ENCODE measurements at places on chromosomes 16 and 17.
A peak's percentile ranks its signal among the peaks of the same experiment; 100 is the strongest.

- no peak for DNase-seq
These were observed 235.3 kb downstream of the SEC14L1 start for GRCh38 chr17:77375917-77376651.

DNA sequence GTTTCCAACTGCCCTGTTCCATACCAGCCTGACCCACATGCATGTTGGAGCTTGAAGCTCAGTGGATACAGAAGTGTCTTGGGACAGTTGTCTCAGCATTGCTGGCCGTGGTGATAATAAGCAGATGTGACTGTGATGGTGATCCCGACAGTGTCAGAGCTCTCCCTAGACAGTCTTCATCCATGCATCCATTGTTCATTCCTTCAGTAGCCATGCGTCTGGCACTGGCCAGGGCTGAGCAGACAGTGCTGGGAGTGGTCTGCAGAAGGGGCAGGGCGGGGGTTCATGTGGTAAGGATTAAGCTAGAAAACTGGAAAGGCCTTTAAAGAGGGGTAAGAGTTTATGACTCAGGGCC, 68.1 kb downstream of the GNAO1 start:
- DNase-seq, result no peak

GRCh38 chr17:58632324-58633314, 59.2 kb downstream of the TEX14 start:
- DNase-seq, result no peak

DNA sequence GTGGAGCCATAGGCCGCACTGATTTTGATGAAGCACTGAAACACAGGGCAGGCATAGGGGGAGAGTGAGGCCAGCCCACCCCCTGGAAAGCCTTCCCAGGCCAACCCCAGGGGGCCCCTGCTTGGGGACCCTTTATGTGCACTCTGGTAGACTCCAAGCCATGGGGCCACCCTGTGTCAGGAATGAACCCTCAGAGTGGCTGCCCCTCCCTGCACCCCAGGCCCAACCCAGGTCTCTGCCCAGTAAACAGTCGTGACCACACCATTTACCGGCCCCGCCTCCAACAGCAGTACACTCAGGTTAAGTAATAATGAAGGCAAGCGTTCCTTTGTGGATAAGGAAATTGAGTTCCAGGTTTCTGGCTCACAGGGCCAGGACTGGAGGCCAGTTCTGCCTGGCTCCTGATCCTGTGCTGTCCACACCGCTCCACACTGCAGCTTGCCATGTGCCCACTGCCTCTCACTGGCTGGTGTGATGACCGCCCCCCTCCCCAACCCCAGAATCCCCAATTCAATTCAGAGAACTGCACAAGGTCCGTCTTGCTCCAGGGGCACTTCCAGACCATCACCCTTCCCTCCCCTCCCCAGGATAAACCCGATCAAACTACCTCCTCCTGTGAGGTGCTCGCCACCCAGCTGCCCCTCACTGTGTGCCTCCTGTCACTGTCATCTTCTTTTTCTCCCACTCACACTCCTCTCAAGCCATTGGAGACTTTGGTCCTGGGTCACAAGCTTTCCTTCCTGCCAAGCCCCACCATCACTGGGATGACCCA, 13.6 kb downstream of the PIMREG start:
- no peak for DNase-seq

DNA sequence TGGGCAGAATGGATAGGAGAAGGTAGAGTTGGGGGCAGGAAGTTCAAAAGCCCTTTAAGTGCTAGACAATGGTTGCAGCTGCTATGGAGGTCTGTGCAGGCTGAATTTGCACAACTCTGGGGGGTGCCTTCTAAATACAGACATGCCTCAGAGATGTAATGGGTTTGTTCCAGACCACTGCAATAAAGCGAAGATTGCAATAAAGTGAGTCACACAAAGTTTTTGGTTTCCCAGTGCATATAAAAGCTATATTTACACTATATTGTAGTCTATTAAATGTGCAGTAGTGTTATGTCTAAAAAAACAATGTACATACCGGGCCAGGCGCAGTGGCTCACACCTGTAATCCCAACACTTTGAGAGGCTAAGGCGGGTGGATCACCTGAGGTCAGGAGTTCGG, 60.5 kb upstream of the MYOCD start:
- DNase-seq, result no peak

DNA sequence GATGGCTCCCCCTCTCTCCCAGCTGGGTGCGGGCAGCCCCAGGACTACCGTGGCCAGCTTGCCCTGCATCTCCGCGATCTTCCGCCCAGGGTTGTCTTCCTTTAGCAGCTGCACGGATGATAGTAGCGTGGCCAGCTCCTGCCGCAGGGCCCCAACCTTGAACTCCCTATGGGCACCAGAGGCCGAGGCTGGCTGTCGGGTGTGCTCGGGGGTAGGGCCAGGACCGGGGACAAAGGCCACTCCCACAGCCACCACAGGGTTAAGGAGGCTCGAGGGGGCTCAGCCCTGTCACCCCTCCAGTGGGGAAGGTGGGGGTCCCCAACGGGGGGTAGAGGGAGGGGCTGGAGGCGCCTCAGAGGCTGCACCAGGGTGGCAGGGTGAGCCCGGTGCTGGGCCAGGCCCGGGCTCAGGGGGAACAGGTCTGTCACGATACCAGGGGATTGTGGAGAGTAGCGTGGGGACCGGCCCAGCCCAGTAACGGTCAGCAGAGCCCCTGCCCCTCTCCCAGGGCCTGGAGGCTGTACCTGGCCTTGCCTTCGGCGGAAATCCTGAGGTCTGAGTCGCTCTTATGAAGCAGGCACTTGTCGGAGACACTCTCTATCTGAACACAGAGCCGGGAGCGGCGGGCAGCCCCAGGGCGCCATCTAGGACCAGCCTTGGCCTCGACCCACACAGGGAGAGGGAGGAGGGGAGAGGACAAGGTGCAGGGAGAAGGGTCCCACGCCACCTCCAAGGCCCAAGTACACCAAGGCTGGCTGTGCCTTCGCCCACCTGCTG, 5.2 kb downstream of the PERCC1 start:
- DNase-seq, result no peak

DNA sequence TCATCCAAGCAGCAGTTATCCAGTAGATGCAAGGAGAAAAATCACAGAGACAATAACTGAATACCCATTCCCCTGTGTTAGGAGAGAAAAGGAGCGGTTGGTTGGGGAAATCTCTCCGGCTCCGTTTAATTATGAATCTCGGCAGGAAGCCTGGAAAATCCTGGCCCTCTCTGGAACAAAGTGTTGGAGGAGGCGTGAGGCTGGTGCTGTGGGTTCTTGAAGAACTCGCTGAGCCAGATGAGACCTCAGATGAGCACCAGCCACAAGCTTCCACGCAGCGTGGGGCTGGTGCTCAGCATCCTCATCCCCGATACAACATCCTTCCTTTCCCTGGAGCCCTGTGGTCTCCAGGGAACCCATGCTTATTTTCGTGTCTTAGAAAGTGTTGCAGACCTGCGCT, 39.7 kb downstream of the CACNG4 start:
- no peak for DNase-seq

DNA sequence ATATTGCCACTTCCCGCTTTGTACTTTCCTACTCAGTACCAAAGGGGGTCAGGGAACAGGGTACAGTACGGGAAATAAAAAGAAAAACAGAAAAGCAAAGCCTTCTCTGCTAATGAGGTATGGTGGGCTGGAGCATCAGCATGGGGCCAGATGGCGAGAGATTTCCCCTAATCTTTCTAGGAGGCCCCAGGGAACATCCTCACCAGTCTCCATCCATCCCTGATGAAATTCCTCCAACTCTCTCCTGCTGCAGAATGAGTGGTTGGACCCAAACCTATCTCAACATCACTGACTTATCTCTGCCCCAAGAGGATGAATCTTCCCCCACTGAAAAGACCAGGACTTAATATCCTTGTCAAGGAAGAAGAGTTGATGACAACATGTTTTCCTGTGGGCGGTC, 185.6 kb downstream of the C16orf78 start:
- DNase-seq, result no peak

GRCh38 chr16:877242-878071, 76.9 kb upstream of the GNG13 start:
- no peak for DNase-seq

DNA sequence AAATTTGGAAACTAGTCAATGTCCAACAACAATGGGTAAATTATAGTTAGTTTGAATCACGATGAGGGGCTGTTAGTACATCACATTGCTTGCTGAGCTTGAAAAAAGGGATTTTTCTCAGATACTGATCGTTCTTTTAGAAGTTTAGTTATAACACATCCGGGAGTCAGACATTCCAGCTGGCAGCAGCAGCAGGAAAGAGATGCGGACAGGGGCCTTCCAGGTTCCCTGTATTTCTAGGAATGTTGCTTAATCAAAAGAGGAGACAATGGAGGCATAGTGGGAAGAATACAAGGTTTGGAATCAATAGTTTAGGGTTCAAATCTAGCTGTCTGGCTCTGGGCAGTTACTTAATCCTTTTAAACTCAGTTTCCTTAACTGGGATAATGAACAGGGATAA, 27.8 kb downstream of the CDK5R1 start:
- DNase-seq, result no peak

- no peak for DNase-seq
These were observed 5.8 kb downstream of the TBX4 start for GRCh38 chr17:61458000-61458399.

DNA sequence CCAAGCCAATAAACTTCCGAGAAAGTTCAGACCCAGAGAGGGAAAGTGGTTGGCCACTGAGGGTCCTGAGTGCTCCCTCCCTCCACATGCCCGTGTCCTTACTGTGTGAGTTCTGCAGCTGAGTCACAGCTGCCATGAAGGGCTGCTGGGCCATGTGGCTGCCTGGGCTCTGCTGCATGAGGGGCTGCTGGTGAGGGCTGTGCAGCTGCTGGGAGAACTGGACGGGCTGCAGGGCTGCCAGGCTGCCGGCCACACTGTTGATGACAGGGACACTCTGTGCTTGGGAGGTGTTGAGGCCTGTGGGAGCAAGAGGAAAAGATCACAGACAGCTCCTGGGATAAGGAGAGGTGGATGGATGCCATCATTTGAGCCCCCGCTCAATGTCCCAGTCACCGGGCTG, 44.0 kb downstream of the HNF1B start:
- no peak for DNase-seq

- DNase-seq, result no peak
These were observed 388.5 kb downstream of the XYLT1 start for GRCh38 chr16:17082095-17082882.

GRCh38 chr16:69942099-69942491, 9.0 kb upstream of the CLEC18A start:
- no peak for DNase-seq

DNA sequence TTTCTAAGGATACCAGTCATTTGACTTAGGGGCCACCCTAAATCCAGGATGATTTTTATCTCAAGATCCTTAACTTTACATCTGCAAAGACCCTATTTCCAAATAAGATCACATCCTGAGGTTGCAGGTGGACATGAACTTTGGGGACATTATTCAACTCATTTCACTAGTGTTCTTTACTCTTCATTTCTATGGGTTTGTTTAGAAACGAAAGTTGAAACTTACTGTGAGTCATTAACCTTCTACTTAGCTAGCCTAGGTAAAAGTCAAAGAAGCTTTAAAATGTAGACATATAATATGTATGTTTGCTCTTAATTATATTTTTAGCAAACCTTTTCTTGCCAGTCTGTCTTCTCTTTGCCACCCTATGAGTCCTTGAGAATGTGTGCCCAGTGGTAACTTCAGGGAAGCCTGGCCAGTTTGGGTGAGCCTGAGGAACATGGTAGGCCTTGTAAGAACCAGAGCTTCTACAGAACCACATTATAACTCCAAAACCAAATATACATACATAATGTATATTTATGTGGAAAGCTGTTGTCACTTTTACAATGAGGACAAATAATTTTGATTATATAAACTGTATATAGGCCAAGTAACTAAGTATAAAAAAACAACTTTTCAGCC, 38.4 kb downstream of the BPTF start:
- DNase-seq, result no peak

DNA sequence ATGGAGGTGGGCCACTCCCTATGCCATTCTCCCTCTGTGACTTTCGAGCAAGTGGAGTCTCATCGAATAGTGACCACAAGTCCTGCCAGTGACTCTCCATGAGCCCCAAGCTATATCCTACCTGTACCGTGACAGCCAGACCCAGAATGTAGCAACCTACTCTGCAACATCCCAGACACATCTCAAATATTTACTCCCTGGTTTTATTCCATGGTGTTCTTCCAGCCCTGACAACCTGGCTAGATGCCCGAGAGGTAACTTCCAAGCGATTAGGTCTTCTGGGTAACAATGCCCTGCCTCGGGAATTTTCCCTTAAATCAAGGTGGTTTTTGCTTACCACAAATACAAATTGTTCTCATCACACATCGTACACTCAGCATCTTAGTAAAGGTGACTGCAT, 211.7 kb downstream of the ZFHX3 start:
- DNase-seq, result no peak

GRCh38 chr16:88533932-88534637, 36.1 kb upstream of the ZC3H18 start:
- DNase-seq, result peak; percentile 27

DNA sequence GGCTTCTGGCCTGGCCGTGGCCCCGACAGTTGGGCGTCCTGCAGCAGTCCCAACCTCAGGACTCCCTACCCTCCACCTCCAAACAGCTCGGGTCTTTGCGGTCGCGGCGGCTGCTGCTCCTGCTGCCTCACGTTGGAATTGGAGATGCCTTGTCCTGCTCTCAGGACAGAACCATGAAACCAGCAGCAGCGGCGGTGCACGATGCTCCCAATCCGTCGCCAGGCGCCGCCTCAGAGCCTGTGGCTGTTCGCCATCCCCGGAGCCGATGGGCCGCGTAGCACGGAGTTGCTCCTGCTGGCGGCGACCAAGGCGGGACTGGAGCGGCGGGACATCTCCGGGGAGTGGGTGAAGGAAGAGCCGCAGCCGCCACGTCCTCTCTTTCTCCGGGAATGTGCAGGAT, 1965.9 kb downstream of the TP53TG3F start:
- DNase-seq, result no peak

- peak; percentile 61 for DNase-seq
These were observed 23.8 kb downstream of the EPN2 start for GRCh38 chr17:19260958-19261357.

Measured in NCI-H1105 (cell line).